ENCODE measurements at places on chromosomes 13 and 19.

DNA sequence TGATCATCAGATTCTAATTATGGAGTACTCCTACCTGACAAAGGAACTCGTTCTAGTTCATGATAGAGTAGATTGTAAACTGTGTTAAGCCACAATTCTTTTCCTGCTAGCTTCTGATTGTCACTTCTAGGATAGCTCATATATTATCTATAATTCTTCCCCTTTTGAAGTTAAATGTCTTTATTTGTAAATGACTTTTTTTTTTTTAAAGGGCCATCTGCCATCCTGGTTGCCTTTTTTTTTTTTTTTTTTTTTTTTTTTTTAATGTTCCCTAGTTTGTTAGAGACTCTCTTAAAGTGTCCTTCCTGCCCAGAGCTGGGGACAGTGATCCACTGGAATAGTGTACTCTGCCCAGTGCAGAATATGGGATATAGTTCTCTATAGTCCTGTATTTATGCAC, 4.3 kb downstream of the CHAMP1 start:
- DNase-seq: no peak

GRCh38 chr13:78589206-78589605, 14.1 kb downstream of the POU4F1 start:
- no peak for DNase-seq

GRCh38 chr13:71368336-71368735, 498.7 kb downstream of the DACH1 start:
- DNase-seq: no peak

- no peak for DNase-seq
Measured at GRCh38 chr19:34220472-34221063, 33.8 kb upstream of the GARRE1 start.

GRCh38 chr13:25662516-25662915, 290.7 kb downstream of the ATP8A2 start:
- no peak for DNase-seq

DNA sequence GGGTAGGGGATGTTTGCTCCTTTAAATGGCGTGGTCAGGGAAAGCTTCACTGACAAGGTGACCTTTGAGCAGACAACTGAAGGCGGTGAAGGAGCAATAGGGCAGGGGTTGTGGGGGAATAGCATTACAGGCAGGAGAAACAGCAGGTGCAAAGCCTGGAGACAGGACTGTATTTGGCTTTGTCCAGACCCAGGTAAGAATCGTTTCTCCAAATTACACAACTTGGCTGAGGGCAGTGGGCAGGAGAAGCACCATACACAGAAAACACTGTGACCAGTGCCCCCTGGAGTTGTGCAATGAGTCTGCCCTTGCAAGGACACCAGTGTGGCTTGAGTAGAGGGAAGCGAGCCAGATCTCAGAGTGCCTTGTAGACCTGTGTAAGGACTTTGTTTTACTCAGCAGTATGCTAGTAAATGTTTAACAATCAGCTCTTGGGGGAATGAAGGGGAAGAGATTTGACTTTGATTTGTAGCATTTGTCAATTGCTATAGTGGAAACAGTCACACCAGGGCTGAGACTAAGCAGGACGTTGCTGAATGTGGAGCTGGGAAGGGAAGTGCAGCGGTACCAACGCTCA, 360.0 kb downstream of the DCT start:
- no peak for DNase-seq

DNA sequence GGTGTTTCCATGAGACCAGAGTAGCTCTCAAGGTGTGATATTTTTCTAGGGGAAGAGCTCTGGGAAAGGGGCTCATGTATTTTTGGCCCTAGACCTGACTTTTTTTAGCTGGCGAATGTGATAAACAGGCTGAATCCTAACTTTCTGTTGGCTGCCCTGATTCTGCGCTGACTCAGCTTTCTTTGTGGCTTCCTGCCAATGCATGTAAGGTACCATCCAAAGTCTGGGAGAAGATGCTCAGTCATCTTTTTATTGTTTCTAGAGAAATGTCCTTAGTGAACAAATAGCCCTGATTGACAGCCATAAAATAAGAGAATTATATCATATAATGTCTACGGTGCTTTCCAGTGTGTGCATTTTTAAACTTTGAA, 113.6 kb upstream of the MBNL2 start:
- no peak for DNase-seq

GRCh38 chr13:40812724-40813445, 23.5 kb downstream of the SLC25A15 start:
- DNase-seq: no peak

GRCh38 chr19:911197-912033, 1.6 kb downstream of the R3HDM4 start:
- no peak for DNase-seq

DNA sequence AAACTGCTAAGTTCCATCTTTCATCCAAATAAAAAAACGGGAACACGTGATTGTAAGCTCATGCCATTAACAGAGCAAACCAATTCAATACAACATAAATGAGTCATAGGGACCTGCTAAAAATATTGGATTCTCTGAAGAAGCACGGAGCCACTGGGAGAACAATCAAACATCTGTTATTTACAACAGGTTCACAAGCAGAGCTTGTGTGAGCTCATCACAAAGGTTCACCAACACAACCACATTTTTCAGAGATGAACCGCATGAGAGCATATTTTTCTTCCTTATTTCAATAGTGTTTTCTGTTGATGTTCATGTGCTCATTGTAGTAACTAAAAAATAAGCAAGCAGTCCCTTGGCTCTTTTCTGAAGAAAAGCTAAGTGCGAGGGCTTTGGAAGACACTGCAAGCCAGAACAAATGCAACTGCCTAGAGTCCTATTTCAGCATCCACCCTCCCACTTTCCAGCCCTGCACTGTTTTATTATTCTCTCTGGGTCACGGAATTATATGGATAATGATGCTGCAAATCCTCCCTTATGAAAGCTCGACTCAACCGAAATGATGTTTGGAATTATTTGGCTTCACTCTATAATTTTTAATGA, 545.8 kb downstream of the LIG4 start:
- DNase-seq: no peak

DNA sequence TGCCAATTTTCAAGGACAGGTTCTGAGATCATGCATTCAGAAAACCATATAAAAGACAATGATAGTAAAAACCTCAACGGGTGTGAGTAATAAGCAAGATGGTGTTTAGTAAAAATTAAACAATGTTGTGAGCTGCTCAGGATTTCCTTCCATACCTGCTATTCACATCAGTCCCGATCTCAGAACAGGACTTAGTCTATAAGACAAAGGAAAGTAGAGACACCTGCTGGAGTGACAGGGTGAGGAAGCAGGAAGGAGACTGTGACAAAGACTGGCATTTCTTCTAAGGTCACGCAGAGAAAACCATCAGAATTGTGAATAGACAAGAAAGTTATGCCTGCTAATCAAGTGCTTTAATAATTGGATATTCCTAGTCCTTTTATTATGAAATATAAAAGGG, 648.0 kb downstream of the DACH1 start:
- DNase-seq: no peak

- DNase-seq: no peak
Measured at GRCh38 chr13:28485551-28485950, 9.4 kb downstream of the FLT1 start.

GRCh38 chr19:39828654-39829032, 5.3 kb downstream of the DYRK1B start:
- no peak for DNase-seq

DNA sequence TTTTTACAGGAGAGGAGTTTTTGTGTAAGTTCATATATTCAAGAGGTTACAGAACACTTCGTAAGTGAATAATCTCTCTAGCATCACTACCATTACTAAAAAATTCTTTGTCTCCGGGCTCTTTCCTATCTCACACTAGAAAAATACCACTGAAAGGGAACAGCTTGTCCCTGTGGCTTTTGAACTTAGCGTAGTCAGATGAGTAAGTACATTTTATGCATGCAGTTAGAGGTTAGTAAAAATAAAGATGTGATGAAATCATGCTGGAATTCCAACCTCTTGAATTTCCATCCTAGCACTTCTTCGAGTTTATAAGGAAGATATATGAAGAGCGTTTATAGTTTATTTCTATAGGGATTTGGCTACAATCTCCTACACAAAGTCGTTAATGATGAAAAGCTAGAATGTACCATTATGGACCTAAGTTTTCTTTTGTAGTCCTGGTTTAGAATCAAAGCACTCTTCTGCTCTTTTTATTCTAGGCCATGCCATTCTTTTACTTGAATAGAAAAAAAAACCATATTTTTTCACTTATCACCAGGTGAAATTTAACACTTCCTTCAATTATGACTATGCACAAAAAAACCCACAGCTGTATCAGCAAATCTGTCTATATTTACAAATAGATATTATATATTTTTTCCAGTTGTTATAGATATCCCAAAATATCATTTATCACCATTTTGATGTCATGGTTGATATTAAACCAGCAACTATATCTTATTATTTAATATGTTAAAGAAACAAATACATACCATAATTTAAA, 139.9 kb upstream of the PCDH9 start:
- no peak for DNase-seq
